Activated CD4-positive, alpha-beta memory T cell treated with anti-CD3 and anti-CD28 coated beads for 36 hours (primary cell): ENCODE measurements at places on chromosomes 5 and 9. TPM values are rescaled to one million over a fixed set of nuclear protein-coding genes. Genes with fewer than 3 reads are reported as not detected.

DNA sequence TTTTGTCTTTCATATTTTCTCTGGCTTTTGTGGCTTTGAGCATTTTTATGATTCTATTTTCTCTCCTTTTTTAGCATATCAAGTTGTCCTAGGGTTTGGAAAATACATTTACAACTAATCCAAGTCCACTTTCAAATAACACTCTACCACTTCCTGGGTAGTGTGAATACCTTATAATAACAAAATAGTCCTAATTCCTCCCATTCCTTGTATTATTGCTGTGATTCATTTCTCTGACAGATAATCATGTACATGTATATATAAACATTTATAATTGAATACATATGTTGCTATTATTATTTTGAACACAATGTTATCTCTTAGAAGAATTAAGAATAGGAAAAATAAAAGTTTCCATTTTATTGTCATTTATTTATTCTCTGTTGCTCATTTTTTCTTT lies 14.9 kb upstream of the ADAM19 start:
- H3K27me3 ChIP-seq: no peaks in the 10 kb centered on the region
- no peak overlapping the region for H3K4me3 ChIP-seq
- H3K36me3 ChIP-seq: peaks cover 5% of the 10 kb centered on the region
- no peak overlapping the region for H3K27ac ChIP-seq
- DNase-seq: no peak
- peaks cover 40% of the 10 kb centered on the region for H3K4me1 ChIP-seq

DNA sequence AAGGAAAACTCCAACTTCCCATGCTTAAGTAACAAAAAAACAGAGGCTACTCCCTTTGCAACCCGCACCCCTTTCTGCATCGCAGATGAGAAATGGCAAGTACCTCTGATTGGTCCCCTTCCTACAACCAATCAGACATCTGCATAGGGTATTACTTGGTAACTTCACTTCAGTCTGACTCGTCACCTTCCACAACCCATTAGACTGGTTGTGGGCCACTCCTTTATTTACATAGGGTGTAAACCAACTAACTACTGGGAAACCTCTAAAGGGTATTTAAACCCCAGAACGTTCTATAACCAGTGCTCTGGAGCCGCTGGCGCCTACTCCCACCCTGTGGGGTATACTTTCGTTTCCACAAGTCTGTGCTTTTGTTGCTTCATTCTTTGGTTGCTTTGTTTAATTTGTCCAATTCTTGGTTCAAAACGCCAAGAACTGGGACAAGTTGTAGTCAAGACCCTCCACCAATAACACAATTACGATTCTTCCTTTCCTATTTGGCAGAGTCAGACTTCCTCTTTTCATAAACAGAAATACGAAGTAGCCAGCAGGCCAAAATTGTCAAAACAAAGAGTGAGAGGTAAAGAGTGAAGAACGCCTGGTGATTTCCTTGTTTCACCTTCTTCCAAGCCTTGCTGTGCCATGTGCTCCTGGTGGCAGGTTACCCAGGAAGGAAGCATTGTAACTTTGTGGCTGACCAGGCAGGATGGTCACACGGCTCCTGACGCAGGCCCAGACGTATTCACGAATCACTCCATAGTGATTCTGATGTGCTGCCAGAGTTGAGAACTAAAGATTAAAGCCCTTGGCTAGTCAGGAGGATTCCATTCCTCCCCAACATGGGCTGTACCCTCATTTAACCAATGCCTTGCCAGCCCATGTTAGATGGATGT lies 477.4 kb downstream of the ARHGEF28 start:
- peaks cover 5% of the 10 kb centered on the region for H3K27me3 ChIP-seq
- no peaks in the 10 kb centered on the region for H3K4me1 ChIP-seq
- H3K4me3 ChIP-seq: no peak overlapping the region
- H3K36me3 ChIP-seq: no peaks in the 10 kb centered on the region

GRCh38 chr5:111478266-111478665 lies 34.1 kb downstream of the STARD4 start:
- H3K4me3 ChIP-seq: no peak overlapping the region
- no peaks in the 10 kb centered on the region for H3K27me3 ChIP-seq
- DNase-seq: no peak
- H3K27ac ChIP-seq: no peak overlapping the region
- H3K36me3 ChIP-seq: peaks cover 18% of the 10 kb centered on the region
- no peaks in the 10 kb centered on the region for H3K4me1 ChIP-seq

DNA sequence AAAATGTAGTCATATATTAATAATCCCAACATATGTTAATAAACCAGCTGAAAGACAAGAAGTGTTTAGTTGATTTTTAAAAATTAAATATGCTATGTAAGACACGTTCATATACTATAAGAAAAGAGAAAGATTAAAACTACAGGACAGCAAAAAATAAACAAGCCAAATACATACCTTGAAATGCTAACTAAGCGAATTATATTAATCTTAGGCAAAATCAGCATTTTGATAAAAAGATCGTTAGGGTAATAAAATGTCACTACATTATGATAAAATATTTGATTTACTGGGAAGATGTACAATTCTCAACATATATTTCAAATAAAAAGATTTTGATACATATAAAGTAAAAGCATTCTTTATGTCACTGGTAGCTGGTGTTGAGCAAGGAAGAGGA lies 938.3 kb downstream of the PTPRD start:
- no peak overlapping the region for H3K27ac ChIP-seq
- DNase-seq: no peak
- H3K4me3 ChIP-seq: no peak overlapping the region
- H3K4me1 ChIP-seq: no peaks in the 10 kb centered on the region

DNA sequence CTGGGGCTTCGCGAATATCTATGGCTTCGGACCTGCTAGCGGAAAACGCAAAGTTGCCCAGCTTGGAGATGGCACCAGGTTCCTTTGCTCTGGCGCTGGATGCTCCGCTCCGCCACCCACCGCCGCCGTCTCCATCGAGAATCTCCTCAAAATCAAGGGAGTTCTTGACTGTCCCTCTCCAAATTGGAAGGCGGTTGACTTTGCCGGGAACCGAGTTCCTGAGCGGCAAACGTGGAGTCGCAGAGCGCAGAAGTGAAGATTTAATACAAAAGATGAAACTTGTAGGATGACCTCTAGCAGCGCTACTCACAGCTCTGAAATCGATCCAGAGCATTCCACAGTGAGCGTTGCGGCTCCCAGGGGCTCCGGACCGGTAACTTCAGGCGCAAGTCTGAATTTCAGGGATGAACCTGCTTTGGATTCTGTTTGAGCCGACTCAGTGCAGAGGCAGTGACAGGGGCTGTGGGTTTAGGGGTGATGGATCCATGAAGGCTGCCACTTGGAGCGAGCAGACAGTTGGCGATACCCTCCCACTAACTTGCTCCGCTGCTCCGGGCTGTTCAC lies 1641.5 kb upstream of the C9orf72 start:
- no peak overlapping the region for H3K4me3 ChIP-seq
- no peak for DNase-seq
- H3K4me1 ChIP-seq: peaks cover 9% of the 10 kb centered on the region
- no peak overlapping the region for H3K27ac ChIP-seq

DNA sequence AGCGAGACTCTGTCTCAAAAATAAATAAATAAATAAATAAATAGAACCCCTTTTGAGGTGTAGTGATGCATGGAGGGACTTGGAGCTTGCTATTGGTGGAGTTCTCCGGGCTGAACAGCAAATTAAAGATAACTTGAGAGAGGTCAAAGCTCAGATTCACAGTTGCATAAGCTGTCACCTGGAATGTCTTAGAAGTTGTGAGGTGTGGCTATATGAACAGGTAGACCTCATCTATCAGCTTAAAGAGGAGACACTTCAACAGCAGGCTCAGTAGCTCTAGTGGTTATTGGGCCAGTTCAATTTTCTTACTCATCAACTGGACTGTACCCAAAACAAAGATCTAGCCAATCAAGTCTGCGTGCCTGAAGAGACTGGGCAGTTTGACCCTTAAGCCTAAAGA lies 11.7 kb upstream of the STING1 start:
- no peaks in the 10 kb centered on the region for H3K36me3 ChIP-seq
- H3K4me3 ChIP-seq: no peak overlapping the region
- no peaks in the 10 kb centered on the region for H3K27me3 ChIP-seq
- H3K27ac ChIP-seq: no peak overlapping the region
- H3K4me1 ChIP-seq: peaks cover 26% of the 10 kb centered on the region
- DNase-seq: no peak

GRCh38 chr9:16267281-16268066 lies 603.0 kb downstream of the BNC2 start:
- no peak overlapping the region for H3K27ac ChIP-seq
- H3K36me3 ChIP-seq: no peaks in the 10 kb centered on the region
- H3K4me3 ChIP-seq: no peak overlapping the region
- no peaks in the 10 kb centered on the region for H3K4me1 ChIP-seq
- no peak for DNase-seq

GRCh38 chr9:135826188-135826545 lies 81.2 kb downstream of the CAMSAP1 start:
- no peak overlapping the region for H3K4me3 ChIP-seq
- H3K4me1 ChIP-seq: peaks cover 14% of the 10 kb centered on the region

DNA sequence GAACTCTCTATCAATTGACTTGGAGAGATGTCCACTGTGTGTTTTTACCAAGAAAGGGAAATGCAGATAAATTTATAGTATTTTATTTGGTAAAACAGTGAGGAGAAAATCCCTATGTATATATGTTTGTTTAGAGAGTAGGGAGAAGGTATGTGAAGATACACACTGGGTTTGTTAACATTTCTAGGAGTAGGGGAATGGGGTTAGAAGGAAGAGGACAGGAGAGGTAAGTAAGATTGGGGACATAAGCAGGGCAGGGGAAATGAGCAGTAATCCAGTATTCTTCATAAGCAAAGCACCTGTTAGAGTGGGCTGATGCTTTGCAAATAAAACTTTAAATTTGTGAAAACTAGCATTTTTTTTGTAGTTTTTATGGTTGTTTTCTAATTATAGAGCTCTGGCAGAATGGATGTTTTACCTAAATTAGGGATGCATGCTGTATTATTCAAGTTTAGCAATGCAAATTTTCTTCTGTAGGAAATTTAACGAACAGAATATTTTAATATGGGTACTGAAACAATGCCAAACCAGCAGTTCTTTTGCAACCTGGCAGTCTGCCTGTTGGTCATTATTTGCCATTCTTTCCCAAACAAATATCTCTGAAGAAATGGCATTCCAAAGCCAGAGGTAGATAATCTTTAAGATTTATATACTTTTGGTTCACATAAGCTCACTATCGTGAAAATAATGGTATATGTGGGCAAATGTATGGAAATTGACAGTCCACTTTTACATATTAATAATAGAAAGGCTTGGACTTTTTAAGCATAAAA lies 19.4 kb upstream of the DCP2 start:
- no peak overlapping the region for H3K4me3 ChIP-seq
- peaks cover 22% of the 10 kb centered on the region for H3K4me1 ChIP-seq

- no peak overlapping the region for H3K27ac ChIP-seq
- H3K4me3 ChIP-seq: no peak overlapping the region
- no peaks in the 10 kb centered on the region for H3K36me3 ChIP-seq
- H3K4me1 ChIP-seq: no peaks in the 10 kb centered on the region
- DNase-seq: no peak
Observed at GRCh38 chr5:34847056-34847455, 8.1 kb downstream of the TTC23L start.

- H3K27ac ChIP-seq: no peak overlapping the region
- H3K27me3 ChIP-seq: peaks cover 4% of the 10 kb centered on the region
- no peak for DNase-seq
- no peaks in the 10 kb centered on the region for H3K36me3 ChIP-seq
- no peak overlapping the region for H3K4me3 ChIP-seq
Observed at GRCh38 chr9:112911736-112912135, 21.1 kb upstream of the SLC46A2 start.

- DNase-seq: no peak
- H3K4me1 ChIP-seq: no peaks in the 10 kb centered on the region
- H3K4me3 ChIP-seq: no peak overlapping the region
- no peak overlapping the region for H3K27ac ChIP-seq
Observed at GRCh38 chr5:148606296-148606695, 48.0 kb downstream of the HTR4 start.

DNA sequence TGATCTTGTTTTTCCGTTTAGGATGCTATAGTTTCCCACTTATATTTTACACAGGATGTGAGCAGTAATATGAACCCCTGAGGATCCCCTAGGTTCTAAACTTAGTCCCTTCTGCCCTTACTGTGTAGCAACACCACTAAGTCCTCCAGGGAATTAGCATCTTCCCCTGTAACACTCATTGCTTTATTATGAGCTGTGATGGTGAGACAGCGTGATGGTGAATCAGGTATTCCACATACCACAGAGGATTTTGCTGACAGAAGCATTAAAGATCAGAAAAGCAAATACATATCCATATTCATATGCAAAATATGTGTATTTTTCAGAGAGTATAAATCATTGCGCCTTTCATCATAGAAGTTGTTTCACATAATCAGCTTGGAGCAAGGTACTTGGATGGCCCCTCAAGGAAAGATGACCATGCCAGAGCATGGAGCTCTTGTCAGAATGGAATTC lies 317.0 kb downstream of the ICE1 start:
- H3K4me3 ChIP-seq: no peak overlapping the region
- no peak for DNase-seq
- H3K27ac ChIP-seq: no peak overlapping the region
- peaks cover 5% of the 10 kb centered on the region for H3K27me3 ChIP-seq

GRCh38 chr5:178090856-178091255 lies 22.5 kb upstream of the N4BP3 start:
- peaks cover 2% of the 10 kb centered on the region for H3K27me3 ChIP-seq
- no peaks in the 10 kb centered on the region for H3K36me3 ChIP-seq
- H3K4me3 ChIP-seq: no peak overlapping the region
- H3K4me1 ChIP-seq: peaks cover 15% of the 10 kb centered on the region
- no peak overlapping the region for H3K27ac ChIP-seq

GRCh38 chr5:161897033-161897432 lies 49.1 kb downstream of the GABRA1 start:
- no peaks in the 10 kb centered on the region for H3K4me1 ChIP-seq
- H3K27me3 ChIP-seq: no peaks in the 10 kb centered on the region
- DNase-seq: no peak
- no peak overlapping the region for H3K4me3 ChIP-seq
- no peak overlapping the region for H3K27ac ChIP-seq

GRCh38 chr5:53962306-53962705 lies 348.1 kb downstream of the ARL15 start:
- H3K27me3 ChIP-seq: no peaks in the 10 kb centered on the region
- no peak overlapping the region for H3K27ac ChIP-seq
- H3K36me3 ChIP-seq: peaks cover 26% of the 10 kb centered on the region
- no peak for DNase-seq

DNA sequence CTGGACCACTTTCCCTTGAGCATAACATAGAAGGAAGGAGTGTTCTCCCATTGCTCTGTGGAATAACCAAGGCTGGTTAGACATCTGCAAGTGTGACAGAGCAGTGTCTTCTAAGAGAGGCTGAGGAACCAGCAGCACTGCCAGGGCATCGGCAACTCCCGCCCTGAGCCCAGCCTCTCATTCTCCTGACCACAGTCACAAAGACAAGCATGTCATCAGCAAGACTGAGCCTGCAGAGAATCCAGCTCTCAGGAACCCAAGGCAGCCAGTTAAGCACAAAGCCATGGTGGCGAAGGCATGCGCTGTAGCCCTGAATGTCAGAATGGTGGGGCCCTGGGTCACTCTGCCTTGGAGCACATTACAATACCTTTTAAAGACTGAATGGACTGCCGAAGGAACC lies 253.9 kb downstream of the AGTPBP1 start:
- no peaks in the 10 kb centered on the region for H3K4me1 ChIP-seq
- H3K27me3 ChIP-seq: peaks cover 9% of the 10 kb centered on the region
- DNase-seq: no peak
- no peaks in the 10 kb centered on the region for H3K36me3 ChIP-seq

The NEURL1B gene
- 0.38 TPM for total RNA-seq

The SLIT3 gene
- 2.1 TPM for total RNA-seq

The ENC1 gene
- 0.44 TPM for total RNA-seq

The PCDHB3 gene
- total RNA-seq: not detected

The PDE8B gene
- total RNA-seq: not detected

The CDC14B gene
- 2.8 TPM for total RNA-seq

The RGS7BP gene
- total RNA-seq: not detected

The RMRP gene
- total RNA-seq: 10,694 TPM

The SLC25A2 gene
- total RNA-seq: 0.31 TPM
